ENCODE measurements at places on chromosomes 16 and 17. TPM values are rescaled to one million over a fixed set of nuclear protein-coding genes. Genes with fewer than 3 reads are reported as not detected.

The KRTAP9-8 gene
- not detected for total RNA-seq

The CLDN7 gene
- 6.5 TPM for total RNA-seq

The FAAP100 gene
- total RNA-seq: 19.9 TPM

The KCNH4 gene
- under 0.01 TPM for total RNA-seq

The OTOP2 gene
- not detected for total RNA-seq

The WFIKKN2 gene
- total RNA-seq: 0.15 TPM

Measured in smooth muscle cell of trachea (primary cell).